Activated gamma-delta T cell treated with anti-CD3 and anti-CD28 coated beads, Interleukin-2, amount 50 U/mL, for 16 hours (primary cell): ENCODE measurements at places on chromosomes 3 and 15.
A peak's percentile ranks its signal among the peaks of the same experiment; 100 is the strongest.

GRCh38 chr3:117898722-117899522, 1135.7 kb downstream of the IGSF11 start:
- DNase-seq, result no peak

DNA sequence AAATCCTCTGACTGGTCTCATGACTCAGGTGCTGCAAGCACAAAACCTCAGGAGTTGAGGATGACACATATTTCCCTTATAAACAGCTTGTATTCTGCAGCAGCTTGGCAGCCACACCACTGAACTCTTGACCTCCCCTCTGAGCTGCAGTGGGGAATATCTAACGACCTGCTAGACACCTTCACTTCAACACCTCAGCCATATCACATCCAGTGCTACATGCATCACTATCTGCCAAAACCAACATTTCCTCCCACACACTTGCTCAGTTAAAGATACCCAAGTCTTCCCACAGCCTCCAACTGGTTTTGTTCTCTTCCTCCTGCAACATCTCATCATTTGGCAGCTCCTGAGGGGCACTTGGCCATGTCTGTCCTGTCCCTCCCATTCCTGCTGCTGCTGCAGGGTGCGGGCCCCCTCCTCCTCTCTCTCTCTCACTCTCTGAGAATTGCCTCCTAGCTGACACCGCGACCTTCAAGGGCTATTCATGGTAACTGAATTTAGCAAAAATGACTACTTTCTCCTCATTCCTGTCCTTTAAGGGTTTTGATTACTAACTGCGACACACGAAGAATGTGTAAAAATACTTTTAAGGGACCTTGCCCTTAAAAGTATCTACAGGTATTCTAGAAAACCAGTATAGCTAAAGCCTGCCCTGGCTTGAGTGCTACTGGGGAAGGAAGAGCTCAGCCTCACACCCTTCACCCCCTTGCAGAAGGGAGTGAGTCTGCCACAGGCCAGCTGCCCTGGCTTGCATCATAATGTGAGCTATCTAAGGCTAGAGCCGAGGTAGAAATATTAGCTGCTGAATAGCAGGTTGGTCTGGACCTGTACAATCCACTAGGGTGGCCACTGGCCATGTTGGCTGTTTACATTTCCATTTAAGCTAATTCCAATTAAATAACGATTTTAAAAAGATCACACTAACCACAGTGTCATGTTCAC, 5.0 kb upstream of the CCR9 start:
- peak; percentile 56 for DNase-seq

- DNase-seq, result no peak
Observed at GRCh38 chr3:170966495-170966894, 58.1 kb upstream of the EIF5A2 start.

DNA sequence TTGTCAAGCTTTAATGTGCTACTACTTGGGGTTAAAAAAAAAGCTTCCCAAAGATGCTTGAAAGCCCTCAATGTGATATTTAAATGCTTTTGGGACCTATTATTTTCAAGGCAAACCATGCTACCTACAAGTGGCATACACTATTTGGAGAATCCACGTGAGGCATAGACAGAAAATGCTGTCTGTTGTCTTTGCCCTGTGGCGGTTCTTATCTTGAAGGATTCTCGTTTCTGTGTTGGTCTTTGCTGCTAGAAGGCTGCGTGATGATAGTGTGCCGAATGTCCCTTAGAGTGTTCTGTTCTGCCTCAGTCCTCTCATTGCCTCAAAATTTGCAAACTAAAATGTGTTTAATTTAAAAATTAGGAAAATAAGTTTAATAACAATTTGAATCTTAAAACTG, 356.2 kb upstream of the RARB start:
- DNase-seq, result no peak

GRCh38 chr3:29936054-29936453, 655.2 kb downstream of the RBMS3 start:
- no peak for DNase-seq

- DNase-seq, result no peak
Observed at GRCh38 chr3:4067893-4068292, 235.3 kb upstream of the SETMAR start.

- DNase-seq, result no peak
Observed at GRCh38 chr3:16315623-16316022, 50.6 kb downstream of the OXNAD1 start.

DNA sequence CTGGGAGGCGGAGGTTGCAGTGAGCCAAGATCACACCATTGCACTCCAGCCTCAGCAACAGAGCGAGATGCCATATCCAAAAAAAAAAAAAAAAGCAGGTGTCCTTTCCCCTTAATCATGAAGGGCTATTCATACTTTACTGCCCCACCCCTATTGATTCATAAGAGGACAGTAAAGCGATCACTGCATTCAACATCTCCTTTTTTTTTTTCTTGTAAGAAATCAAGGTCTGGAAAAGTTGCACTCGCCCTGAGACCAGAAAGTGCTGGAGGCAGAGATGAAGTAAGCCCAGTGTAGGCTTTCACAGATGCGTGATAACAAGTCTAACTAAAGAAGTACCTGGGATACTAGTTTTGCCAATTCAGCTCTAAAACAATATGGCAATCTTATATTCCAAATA, 24.2 kb downstream of the B3GNT5 start:
- no peak for DNase-seq

DNA sequence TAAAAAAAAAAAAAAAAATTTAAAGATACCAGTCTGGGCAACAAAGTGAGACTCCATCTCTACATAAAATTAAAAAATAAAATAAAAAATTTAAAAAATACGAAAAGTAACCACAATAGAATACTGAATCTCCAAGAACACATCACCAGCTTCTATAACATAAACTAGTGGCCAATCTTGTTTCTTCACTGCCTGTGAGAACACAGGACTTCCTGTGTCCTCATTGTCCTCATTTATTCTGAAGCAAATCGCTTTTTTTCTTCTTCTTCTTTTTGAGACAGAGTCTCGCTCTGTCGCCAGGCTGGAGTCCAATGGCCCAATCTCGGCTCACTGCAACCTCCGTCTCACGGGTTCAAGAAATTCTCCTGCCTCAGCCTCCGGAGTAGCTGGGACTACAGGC, 28.6 kb upstream of the RAB7A start:
- DNase-seq, result no peak

GRCh38 chr3:47464588-47464987, 11.2 kb downstream of the SCAP start:
- DNase-seq, result no peak

- DNase-seq, result no peak
Observed at GRCh38 chr3:190058521-190059241, 62.0 kb downstream of the P3H2 start.

DNA sequence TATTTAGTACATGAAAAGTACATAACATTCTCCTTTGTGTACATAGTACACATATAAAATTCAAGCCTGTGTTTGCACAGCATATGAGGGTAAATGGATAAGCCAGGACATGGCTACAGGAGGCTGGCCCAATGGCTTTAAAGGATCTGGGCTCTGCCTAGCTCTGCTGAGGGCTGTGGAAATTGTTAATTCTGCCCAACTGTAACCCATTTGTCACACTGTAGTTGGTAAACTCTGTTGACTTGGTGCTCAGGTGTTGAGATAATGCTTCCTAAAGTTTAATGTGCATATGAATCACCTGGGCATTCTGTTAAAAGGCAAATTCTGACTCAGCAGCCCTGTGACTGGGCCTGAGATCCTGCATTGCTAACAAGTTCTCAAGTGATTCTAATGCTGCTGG, 196.5 kb upstream of the ZPLD1 start:
- DNase-seq, result no peak

DNA sequence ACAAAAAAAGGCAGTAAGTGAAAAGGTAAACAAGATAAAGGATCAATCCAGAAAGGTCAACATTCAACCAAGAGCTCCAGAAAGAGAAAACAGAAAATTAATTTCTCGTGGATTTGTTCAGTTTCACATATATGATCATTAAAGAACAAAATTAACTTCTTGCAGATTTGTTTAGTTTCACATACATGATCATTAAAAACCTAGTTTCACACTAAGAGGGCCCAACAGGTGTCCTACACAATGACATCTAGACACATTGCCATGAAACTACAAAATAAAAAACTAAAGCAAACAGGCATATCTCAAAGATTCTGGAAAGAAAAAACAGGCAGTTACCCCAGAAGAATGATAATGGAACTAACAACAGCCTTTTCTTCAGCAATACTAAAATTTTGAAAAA, 22.1 kb downstream of the PHC3 start:
- no peak for DNase-seq

GRCh38 chr15:59296181-59296617, 76.5 kb downstream of the MYO1E start:
- no peak for DNase-seq

GRCh38 chr3:105223815-105224214, 142.9 kb upstream of the ALCAM start:
- no peak for DNase-seq

- no peak for DNase-seq
Observed at GRCh38 chr3:42028474-42028873, 62.7 kb upstream of the TRAK1 start.

DNA sequence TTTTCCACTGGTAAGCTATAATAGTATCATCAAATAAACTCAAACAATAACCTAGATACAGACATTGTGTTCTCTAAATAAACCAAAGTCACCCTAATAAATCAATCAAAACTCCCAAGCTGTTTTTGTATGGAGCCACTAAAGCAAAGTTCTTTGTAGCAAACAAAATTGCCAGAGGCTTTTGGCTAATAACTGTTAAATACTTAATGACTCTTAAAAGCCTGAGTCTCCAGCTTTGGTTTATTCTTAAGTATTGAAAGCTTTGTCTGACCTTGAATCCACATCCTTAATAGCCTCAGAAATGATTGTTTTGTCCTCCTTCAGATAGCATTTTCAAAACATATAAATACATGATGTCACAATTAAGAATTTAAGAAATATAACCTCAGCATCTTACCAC, 725.3 kb downstream of the SI start:
- no peak for DNase-seq

DNA sequence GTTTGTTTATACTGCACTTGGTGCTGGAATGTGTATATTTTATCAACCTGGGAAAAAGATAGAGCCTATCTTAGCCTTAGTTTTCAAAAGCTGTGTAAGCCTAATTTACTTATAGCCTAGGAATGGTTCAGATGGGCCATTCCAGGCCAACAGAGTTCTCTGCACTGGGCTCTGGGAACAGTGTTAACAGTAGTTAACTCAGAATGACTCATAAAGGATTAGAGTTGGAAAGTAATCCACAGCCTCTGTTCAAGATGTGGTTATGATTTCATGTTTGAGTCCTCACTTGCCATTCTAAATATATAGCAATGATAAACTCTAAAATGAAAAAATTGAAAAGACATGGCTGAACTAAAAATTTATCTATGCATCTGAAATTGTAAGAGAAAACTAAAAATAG, 22.6 kb upstream of the PEX5L start:
- DNase-seq, result no peak

GRCh38 chr3:24487325-24488262, 7.1 kb downstream of the THRB start:
- no peak for DNase-seq

DNA sequence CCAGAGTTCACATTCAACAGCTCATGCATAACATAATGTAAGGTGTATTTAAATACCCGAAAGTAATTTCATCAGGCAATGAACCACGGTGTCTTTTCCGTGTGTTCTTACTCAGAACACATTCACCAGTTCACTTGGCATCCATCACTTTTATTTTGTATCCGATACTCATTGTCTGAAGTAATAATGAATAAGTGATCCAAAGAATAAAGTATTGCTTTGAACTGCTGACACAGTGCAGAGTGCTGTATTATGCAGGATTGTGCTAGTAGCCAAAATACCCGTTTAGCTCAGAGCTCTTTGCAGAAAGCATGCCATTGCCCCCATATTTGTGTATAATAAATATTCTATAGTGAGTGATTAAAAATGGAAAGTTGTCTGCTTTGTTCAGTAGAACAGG, 460.9 kb upstream of the KCNMB2 start:
- no peak for DNase-seq

GRCh38 chr3:180594631-180595558, 7.1 kb upstream of the TTC14 start:
- no peak for DNase-seq

DNA sequence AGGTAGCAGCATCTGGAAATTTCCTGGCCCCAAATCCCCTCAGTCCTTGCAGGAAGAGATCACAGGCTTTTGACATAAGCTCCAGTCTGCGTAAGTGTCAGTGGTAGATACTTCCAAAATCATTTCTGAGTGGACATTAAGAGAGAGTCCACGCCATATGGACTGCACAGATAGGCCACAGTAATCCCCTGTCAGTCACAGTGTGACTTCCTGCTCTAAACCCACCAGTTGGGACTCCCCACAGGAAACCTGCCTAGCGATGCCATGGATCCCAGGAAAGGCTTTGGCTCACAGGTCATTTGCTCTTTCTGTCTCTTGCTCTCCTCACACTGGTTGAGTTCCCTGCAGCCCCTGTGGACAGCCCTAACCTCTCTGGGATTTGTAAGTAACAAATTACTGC, 28.8 kb upstream of the MKRN3 start:
- no peak for DNase-seq

DNA sequence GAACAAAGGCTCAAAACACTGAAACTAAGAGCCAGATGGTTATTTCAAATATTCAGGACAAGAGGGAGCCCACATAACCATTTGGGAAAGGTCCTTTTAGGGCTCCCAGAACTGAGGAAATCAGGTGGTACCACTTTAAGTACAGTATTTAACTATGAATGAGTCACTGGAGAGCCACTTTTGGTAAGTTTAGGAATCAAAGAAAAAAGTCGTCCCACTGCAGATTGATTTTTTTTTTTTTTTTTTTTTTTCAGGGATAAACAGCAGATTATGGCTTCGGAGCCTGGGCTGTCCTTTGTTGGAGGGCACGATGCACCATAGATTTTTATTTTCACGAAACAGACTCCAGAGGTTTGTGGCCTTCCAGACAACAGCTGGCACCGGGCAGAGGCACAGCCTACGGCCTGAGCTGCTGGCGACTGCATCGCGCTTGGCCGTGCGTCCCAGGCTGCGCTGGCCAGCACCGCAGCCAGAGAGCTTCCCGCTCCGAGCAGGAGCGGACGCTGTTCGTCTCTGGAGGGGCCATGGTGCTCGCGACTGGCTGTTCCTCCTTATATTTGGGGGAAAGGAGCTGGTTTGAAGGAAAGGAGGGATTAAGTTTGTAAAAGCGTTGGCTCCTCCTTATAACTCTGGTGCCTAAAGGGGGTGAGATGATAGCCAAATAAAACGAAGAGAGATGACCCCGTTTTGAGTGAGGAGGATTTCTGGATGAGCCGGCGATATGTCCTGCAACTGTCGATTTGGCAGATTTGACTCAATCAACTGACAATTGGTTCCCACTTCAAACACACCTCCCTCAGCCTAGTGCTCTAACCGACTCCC, 152.9 kb upstream of the GOLIM4 start:
- no peak for DNase-seq
